GM13977 (cell line): ENCODE measurements at places on chromosomes 13 and 19.

GRCh38 chr19:49073514-49074378 is 1.2 kb upstream of the KCNA7 start:
- peak; percentile 28 for DNase-seq

DNA sequence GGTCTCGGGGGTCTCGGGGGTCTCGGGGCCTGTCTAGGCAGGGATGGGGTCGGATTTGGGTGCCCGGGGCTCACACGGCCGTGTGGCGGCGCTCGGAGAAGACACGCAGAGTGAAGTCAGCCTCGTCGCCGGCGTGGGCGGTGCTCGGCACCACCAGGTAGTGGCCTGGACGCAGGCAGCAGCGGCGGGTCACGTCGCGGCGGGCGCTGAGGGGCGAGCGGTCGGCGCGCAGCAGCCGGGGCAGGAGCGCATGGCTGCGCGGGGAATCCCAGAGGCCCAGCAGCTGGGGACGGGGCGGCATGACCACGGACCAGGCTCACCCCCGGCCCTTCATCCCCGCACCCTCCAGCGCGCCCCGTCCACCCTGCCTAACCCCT is 8.2 kb downstream of the CAPN12 start:
- DNase-seq: peak; percentile 82

DNA sequence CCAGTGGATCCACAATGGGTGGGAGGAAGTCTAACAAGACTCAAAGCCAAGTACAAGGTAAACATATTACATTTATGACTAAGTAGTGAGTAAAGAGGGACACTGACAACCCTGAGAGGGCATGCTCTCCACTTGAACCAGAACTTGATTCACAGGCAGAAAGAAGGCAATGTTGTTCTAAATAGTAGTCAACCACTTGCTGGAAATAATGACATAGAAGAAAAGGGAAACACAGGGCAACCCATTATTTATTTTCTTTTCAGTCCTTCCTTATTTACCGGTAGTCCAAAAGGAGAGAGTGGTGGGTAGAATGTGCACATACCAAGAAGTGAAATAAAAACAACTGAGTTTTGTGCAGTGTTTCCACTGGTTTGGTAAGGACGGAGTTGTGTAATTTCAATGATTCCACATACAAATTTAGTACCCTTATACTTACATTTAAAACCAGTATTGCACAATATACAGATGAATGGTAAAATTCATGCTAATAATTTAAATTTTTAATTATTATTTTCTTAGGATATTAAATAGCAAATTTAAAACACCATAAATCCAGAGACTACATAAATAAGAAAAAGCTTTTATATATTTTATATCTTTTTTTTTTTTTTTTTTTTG is 65.9 kb downstream of the ENOX1 start:
- no peak for DNase-seq

DNA sequence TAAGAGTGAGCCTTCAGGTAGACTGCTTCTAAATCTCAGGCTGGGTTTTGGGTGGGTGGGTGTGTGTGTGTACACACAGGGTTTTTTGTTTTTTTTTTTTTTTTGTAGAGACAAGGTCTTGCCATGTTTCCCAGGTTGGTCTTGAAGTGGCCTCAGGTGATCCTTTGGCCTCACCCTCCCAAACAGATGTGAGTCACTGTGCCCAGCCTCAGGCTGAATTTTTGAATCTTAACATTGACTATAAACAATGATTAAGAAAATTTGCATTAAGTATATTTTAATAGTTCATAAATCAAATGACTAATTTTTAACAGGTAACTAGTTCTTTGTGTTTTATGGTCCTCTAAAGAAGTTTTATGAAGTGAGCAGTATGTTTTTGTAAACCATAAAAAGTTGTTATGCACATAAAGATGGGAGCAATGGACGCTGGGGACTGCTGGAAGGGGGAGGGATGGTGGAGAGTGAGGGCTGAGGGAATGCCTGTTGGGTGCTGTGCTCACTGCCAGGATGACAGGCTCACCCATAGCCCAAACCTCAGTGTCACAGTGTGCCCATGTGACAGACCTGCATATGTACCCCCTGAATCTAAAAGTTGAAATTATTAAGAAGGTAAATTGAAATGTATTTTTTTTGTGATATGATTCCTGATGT is 60.2 kb downstream of the ZNF136 start:
- DNase-seq: no peak

DNA sequence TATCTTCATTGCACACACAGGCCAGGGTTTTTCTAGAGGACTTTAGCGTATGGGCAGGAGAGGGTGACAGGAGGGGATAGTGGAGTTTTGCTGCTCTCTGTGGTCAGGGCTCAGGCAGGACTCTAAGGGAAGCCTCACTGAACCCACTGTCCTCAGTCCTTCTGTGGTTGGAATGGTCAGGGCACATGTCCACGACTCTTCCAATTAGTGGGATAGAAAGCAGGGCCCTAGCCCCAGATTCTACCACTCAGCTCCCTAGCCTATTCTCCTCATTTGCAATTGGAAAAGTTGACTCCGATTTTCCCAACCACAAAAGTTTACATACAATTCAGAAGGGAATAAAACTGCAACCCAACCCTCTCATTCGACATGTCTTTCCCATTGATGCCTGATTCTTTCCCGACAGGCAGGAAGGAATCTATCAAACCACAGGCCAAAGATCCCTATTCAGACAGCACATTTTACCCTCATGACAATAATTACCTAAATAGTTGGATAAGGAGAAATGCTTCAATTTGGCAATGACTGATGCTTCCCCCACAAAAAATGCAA is 38.2 kb downstream of the TGDS start:
- no peak for DNase-seq

- no peak for DNase-seq
These were observed 125.8 kb upstream of the PCDH9 start for GRCh38 chr13:67355812-67356476.

GRCh38 chr19:58409010-58409790 is 751 bp downstream of the ZNF584 start:
- DNase-seq: no peak

DNA sequence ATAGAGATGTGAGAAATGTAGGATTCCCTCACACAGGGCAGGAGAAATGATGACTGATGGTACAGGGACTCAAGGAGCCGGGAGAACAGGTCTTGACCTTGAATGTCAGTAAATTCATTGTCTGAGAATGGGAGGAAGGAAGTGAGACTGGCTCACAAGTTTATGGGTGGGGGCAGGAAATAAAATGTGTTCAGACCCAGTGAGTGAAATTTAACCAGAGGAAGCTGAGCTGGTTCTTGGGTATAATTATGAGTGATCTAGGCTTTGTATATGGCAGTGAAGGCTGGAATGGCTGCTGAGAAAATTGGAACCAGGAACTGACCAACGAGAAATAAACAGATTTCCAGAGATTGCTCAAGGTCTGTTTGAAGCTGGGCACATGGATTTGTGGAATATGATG is 6.3 kb upstream of the IGSF23 start:
- no peak for DNase-seq

DNA sequence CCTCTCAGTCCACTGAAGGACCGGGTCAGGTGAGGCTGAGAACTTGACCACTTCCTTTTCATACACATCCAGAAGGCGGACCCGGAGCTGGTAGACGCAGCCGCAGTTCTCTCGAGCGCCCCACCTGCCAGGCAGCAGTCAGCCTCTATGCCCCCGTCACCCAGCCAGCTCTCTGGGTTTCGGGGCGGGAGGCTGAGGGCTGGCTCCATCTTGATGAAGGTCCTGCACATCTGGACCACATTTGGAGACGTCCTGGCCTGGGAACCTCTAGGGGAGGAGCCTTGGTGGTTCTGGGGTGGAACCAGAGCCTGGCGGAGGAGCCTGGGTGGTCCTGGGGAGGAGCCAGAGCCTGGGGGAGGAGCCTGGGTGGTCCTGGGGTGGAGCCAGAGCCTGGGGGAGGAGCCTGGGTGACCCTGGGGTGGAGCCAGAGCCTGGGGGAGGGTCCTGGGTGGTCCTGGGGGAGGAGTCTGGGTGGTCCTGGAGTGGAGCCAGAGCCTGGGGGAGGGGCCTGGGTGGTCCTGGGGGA is 14.3 kb downstream of the MRPS12 start:
- DNase-seq: no peak
